Cerebellum (tissue), 4 donors: ENCODE measurements at places on chromosomes 11 and 22. TPM values are rescaled to one million over a fixed set of nuclear protein-coding genes. Genes with fewer than 3 reads are reported as not detected.

The NDUFA6 gene
- 38.3 TPM for total RNA-seq

The DDT gene
- total RNA-seq = 32.5 TPM

The LARGE1 gene
- total RNA-seq = 31.8 TPM

The OR52I1 gene
- total RNA-seq = not detected

The ZC3H12C gene
- total RNA-seq = 30.9 TPM

The EFCAB6 gene
- total RNA-seq = 6.2 TPM

The OR5B21 gene
- not detected for total RNA-seq

The LINC01488 gene
- total RNA-seq = not detected

The TECTA gene
- total RNA-seq = 4.1 TPM

The CNGA4 gene
- total RNA-seq = 0.36 TPM

The SEC14L6 gene
- total RNA-seq = 2.0 TPM

The SHISAL1 gene
- 14.6 TPM for total RNA-seq

The DDI1 gene
- not detected for total RNA-seq

The MMP10 gene
- total RNA-seq = not detected

The GLYAT gene
- total RNA-seq = not detected

The ASCL2 gene
- total RNA-seq = 1.7 TPM

The C11orf21 gene
- 0.27 TPM for total RNA-seq

The TSSK2 gene
- total RNA-seq = not detected

The STK33 gene
- 24.0 TPM for total RNA-seq
